ENCODE measurements at places on chromosomes 2 and 18. TPM values are rescaled to one million over a fixed set of nuclear protein-coding genes. Genes with fewer than 3 reads are reported as not detected.

The AUP1 gene
- total RNA-seq = 138 TPM

The MAP3K19 gene
- not detected for total RNA-seq

The MAT2A gene
- total RNA-seq = 157 TPM

The PROC gene
- 0.82 TPM for total RNA-seq

The SF3B6 gene
- total RNA-seq = 192 TPM

The CELF4 gene
- total RNA-seq = not detected

The ADD2 gene
- 1.8 TPM for total RNA-seq

The UGT1A3 gene
- 0.88 TPM for total RNA-seq

The UGT1A5 gene
- total RNA-seq = 0.53 TPM

The RND3 gene
- total RNA-seq = 61.3 TPM

The COLEC12 gene
- not detected for total RNA-seq

The CCDC141 gene
- total RNA-seq = not detected

The PFN4 gene
- 0.56 TPM for total RNA-seq

DNA sequence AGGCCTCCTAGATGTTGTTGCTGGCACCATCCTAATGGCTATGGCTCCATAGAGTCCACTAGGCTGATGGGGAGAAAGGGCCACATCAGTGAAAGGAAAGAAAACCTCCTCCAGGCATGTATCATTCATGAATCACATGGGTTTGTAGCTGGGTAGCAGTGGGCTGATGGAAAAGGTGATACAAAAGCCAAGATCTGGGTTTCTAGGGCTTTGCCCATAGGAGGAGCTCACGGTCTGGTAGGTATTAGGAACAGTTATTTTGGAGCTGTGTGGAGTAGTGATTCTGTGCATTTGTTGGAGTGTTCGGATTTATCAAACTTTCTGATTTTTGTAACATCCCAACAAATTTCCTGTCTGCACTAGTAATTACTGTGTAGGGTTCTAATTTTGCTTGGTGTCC, 259.2 kb downstream of the SLC4A3 start:
- peak; percentile 31 for DNase-seq

DNA sequence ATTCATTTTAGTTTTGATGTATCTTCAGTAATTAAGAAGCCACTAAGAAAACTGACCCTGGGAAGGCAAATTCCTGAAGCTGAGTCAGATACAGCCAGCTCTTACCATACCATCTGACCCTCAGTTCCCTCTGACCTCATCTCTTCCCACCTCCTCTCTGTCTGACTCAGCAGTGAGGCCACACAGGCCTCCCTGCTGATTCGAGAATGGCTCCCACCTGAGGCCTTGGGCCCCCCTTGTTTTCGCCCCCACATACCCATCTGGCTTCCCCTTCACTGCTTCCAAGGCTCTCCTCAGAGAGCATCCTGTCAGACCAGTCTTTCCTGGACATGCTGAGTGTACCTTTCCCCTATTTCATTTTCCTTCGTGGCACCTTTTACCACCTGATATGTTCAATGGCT, 71.0 kb upstream of the CYP1B1 start:
- peak; percentile 95 for DNase-seq

- DNase-seq = no peak
These were observed 925.7 kb downstream of the DCDC2C start for GRCh38 chr2:4628998-4629501.

GRCh38 chr2:18047213-18047611, 168.7 kb downstream of the KCNS3 start:
- DNase-seq = no peak

DNA sequence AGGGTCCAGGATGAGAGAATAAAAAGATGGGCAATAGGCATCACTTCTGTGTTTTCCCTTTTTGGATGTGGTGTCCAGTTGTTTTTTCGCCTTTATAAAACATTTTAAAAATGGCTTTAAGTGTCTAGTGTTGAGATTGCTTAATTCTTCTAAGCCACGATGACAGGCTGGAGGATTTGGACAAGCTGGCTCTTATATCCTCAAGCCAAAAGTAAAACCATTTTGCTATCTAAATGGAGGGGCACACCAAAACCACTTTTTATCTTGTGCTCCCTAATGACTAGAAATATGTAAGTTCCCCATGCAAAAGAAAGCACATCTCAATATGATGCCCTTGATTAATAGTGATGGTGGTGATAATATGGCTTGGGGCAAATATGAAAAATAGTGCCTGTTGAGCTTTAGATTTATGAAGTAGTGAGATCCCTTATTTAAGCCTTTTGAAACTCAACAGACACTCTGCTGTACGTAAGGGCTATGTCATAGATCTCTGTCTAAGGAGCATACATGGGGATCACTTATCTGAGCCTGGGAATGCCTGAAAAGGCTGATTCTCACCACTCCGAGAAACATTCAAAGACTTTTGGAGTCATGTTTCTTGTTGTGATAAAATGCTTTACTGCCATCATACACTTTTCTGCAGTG, 185.5 kb downstream of the KCNS3 start:
- DNase-seq = no peak

GRCh38 chr2:29783666-29784065, 137.7 kb downstream of the ALK start:
- DNase-seq = no peak

- no peak for DNase-seq
These were observed 42.3 kb upstream of the NCOA1 start for GRCh38 chr2:24448797-24449196.

DNA sequence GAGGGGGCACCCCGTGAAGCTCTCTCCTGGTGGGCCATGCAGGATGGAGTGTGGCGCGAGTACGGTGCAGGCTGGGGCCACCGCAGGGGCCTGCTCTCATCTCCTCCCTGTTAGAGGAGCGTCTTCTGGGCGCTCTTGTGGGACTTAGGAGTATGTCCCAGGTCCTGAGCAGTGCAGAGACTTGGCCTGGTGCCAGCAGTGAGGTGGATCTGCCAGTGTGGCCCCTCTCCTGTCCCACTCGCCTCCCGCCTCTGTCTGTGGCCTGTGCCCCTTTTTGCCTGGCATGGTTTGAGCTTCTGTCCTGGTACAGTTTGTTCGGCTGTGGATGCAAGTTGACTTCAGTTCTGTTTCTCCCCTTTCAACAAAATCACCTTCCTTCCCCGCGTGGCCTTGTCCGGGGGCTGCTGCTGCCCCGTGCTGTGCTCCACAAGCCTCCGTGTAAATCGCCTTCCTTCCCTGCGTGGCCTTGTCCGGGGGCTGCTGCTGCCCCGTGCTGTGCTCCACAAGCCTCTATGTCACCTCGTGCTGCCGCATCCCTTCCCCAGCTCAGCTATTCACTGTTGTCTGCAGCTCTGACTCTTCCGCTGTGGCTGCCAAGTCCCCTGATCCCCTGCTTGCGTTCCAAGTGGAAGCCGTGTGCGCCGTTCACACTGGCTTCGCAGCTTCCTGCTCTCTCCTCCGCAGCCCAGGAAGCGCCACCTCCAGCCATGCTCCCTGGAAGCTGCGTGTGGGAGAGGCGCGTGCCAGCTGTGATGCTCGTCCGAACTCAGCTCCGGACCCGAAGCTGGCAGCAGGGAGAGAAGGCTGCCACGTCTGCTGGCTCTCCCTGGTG, 13.7 kb downstream of the LDLRAD4 start:
- no peak for DNase-seq

GRCh38 chr2:19871836-19872235, 29.9 kb downstream of the TTC32 start:
- DNase-seq = no peak

GRCh38 chr18:23141104-23141999, 6.1 kb downstream of the CABLES1 start:
- no peak for DNase-seq

GRCh38 chr18:44938720-44939665, 258.3 kb downstream of the SETBP1 start:
- DNase-seq = peak; percentile 52

- DNase-seq = no peak
These were observed 15.0 kb upstream of the IL1A start for GRCh38 chr2:112798979-112799975.

DNA sequence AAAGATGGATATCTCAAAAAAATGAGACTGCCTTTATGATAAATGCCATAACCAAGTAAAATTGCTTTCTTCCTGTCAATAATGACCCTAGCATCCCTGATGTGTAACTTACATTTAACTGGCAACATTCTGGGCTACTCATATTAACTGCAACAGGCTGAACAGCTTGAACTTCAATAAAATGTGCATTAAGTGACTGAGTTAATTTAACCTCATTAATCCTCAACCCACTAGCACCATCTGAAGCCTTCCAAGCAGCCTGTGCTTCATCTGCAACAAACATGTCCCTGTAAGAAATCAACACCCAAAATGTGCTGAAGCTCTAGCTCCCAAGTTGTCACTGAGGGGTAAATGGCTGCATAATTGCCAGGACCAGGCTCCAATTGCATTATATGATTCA, 296.2 kb upstream of the ZC3H15 start:
- DNase-seq = no peak

DNA sequence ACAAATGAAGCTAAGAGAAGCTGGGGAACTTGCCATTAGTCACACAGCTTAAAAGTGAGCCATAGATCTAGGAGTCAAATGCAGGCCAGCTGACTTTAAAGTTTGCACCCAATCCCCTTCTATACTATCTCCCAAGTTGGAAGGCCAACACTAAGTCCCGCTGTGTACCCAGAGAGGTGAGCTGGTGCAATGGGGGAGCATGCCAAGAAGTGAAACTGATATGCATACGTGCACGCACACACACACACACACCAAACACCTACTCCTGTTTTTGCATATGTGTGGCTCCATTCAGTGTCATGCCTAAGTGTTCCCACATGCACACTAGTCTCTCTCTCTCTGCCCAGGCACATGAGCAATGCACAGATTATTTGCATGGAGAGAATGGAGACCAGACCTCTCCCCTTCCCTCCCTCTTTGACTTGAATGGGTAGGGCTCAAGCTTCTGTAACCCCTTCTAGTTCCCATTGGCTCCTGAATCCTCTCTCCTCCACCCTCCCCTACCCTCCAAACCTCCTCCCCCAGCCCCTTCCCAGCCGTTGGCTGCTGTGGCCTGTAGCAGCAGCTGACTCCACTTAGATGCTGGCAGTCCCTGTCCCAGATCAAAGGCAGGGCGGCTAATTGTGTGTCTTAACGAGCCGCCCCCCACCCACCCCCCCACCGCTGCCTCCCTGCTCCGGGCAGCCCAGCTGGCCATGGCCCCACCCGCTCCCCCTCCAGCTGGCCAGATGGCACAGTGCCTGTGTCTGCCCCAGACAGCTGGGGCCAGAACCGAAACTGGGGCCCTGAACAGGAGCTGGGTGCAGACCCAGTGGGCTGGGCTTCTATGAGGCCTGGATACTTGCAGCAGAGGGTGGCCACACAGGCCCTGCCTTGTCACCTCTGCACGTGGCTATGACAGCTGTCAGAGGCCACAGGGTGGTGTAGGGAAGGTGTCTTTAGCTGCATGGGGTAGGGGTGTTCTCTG, 5.6 kb downstream of the WNT10A start:
- DNase-seq = peak; percentile 18

GRCh38 chr18:77004555-77005380, 127.8 kb downstream of the MBP start:
- no peak for DNase-seq

GRCh38 chr2:241846406-241846805, 12.3 kb downstream of the PDCD1 start:
- no peak for DNase-seq

DNA sequence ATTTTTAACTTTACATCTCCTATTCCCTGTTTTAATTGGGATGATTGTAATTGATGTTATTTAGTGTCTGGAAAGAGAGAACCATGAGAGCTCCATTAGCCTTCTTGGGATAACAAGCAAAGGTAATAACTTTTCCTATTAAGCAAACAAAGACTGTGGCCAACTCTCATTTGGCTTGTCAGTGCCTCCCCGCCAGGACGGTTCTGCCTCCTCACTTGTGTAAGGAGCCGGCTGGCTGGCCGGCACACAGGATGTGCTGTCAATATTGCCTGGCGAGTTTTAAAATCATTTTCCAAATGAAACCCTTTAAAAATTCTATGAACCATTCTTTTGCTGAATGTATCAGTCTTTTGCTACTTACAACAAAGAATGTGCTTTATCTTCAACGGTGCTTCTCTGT, 898.3 kb downstream of the CPS1 start:
- no peak for DNase-seq

GRCh38 chr2:37005118-37005868, 39.0 kb upstream of the STRN start:
- peak; percentile 3 for DNase-seq

DNA sequence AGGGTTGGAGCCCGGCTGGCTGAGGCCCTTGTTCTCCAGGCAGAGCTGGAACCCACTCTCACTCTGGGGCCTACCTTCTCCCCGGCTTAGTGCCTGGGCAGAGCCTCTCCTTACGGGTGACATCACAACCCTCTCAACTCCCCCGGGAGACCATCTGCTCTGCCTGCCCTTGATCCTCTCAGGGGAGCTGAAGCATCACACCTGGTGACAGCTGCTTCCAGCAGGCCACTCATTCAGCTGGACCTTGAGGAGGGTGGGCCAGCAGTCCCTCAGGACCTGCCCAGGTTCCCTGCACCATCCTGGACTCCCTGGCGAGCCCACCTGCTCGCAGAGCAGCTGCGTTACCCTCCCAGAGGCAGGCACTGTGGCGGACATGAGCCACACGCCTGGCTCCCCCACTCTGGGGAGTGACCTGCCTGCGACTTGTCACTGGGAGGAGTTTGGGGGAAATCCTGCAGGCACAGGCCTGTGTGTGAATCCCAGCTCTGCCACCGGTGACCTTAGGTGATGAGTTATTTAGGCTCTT, 13.1 kb downstream of the HS6ST1 start:
- DNase-seq = peak; percentile 70

DNA sequence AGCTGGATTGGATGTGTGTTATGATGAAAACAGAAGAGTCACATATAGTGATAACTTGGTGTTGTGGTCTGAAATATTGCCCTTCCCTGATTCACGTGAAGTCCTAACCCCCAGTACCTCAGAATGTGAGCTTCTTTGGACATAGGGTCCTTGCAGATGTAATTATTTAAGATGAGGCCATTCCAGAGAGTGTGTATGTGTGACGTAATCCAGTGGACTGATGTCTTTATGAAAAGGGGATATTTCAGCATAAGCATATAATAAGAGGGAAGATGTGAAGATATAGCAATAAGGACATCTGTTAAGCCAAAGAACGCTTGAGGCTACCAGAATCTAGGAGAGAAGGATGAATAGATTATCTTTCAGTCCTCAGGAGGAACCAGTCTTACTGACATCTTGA, 62.5 kb downstream of the LTBP1 start:
- no peak for DNase-seq

GRCh38 chr18:45920367-45920766, 46.8 kb downstream of the EPG5 start:
- peak; percentile 81 for DNase-seq

- DNase-seq = no peak
These were observed 186.2 kb downstream of the CMPK2 start for GRCh38 chr2:6679471-6679870.

DNA sequence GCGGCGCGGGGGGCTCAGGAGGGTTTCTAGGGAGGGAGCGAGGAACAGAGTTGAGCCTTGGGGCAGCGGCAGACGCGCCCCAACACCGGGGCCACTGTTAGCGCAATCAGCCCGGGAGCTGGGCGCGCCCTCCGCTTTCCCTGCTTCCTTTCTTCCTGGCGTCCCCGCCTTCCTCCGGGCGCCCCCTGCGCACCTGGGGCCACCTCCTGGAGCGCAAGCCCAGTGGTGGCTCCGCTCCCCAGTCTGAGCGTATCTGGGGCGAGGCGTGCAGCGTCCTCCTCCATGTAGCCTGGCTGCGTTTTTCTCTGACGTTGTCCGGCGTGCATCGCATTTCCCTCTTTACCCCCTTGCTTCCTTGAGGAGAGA, 5.2 kb downstream of the PROC start:
- no peak for DNase-seq
